ENCODE measurements at places on chromosomes 13 and 19.

DNA sequence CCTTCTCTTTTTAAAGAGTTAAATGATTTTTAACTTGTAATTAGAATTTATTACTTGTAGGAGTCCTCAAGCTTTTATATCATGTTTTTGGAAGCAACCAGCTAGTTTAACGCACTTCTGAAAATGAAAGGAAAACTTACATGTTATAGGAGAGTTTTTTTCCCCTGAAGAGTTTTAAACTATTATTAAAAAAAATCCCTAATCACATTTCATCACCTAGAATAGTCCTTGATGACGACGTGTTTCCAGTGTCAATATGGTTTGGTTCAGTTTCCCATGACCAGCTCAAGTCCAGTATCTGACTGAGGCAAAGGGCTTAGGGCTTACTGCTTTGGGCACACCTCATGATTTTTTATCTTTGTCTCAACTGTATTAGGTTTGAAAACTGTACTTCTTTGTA, 36.0 kb downstream of the URI1 start:
- no peak for DNase-seq

- no peak for DNase-seq
These were observed 25.2 kb downstream of the KCTD15 start for GRCh38 chr19:33821871-33822270.

GRCh38 chr19:18996351-18996750, 37.0 kb downstream of the SUGP2 start:
- no peak for DNase-seq

- no peak for DNase-seq
These were observed 196.9 kb downstream of the KATNAL1 start for GRCh38 chr13:30110301-30111070.

DNA sequence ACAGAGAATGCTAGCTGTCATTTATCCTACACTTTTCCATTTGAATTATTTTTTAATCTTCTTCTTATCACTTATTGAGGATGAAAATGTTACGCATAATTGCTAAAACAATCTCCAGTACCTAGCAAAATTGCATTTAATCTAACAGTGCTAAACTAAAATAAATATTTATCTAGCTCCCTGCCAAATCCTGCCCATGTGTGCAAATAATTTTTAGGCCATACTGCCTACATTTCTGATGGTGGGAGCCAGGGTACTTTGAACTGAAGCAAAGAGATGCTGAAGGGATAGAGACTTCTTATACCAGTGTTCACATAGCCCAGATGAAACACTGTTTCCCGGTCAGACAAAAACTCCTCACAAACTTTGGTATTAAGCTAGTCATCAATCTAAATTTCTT, 1268.7 kb upstream of the PCDH20 start:
- no peak for DNase-seq

GRCh38 chr13:39760521-39760920, 105.1 kb downstream of the COG6 start:
- no peak for DNase-seq
